ENCODE measurements at places on chromosomes 7 and 10. TPM values are rescaled to one million over a fixed set of nuclear protein-coding genes. Genes with fewer than 3 reads are reported as not detected.

The MCM10 gene
- 35.1 TPM for total RNA-seq

The CCL24 gene
- total RNA-seq: not detected

The CTAGE4 gene
- total RNA-seq: 1.4 TPM

The SVIL gene
- 27.1 TPM for total RNA-seq

- DNase-seq: no peak
Measured at GRCh38 chr7:121591926-121592325, 195.8 kb upstream of the FAM3C start.

DNA sequence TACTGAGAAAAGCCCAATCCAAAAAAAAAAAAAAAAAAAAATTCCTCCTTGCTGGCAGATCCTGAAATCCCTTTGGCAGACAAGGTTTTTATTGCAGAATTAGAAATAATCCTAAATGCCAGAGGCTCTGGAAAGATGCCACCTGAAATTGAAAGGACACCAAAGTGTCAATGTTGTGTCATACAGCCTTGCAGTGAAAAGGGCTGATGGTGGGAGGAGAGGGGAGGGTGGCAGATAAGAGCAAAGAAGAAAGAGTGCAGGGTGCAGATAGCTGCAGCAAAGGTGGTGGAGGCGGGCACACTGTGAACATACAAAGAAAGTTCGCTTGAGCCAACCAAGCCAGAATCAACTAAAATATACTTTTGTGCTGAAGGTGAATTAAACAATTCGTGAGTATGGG, 8.2 kb upstream of the OPTN start:
- no peak for DNase-seq

DNA sequence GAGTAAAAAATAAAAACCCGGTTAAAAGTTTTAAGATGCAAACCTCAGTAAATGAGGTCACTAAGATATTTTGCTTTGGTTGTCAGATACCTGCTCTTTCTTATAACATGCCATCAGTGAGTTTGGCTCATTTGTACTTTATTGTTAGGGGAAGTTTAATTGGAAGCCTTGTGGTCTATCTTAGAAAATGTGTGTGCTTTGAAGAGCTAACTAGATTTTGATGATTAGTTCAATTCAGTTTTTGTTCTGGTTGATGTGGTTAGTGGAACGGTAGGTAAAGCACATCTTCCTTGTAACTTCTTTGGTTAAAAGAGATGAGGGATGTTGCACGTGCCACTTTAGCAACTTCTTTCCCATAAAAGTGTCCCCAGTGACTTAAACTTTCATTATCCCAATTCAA, 353.4 kb upstream of the GALNT17 start:
- DNase-seq: no peak

DNA sequence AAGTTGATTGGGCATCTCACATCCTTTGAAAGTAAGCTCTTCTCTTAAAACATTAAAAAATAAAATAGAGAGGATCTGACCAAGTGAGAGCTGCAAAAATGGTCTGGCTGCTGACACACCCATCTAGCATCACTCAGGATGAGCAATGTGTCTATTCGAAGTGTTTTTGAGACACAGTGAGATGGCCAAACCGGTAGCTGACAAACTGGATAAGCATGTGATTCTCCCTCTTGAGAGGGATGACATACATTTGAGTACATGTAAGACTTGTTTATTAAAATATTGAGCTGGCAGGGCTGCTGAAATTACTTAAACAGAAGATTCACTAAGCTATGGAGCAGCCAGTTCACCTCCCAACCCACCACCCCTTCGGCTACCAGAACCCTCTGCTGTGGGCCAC, 333.9 kb downstream of the ADRA2A start:
- DNase-seq: peak; percentile 59

GRCh38 chr7:104358446-104359132, 30.2 kb downstream of the LHFPL3 start:
- no peak for DNase-seq

- DNase-seq: no peak
Measured at GRCh38 chr7:7309203-7309602, 126.9 kb downstream of the C1GALT1 start.

DNA sequence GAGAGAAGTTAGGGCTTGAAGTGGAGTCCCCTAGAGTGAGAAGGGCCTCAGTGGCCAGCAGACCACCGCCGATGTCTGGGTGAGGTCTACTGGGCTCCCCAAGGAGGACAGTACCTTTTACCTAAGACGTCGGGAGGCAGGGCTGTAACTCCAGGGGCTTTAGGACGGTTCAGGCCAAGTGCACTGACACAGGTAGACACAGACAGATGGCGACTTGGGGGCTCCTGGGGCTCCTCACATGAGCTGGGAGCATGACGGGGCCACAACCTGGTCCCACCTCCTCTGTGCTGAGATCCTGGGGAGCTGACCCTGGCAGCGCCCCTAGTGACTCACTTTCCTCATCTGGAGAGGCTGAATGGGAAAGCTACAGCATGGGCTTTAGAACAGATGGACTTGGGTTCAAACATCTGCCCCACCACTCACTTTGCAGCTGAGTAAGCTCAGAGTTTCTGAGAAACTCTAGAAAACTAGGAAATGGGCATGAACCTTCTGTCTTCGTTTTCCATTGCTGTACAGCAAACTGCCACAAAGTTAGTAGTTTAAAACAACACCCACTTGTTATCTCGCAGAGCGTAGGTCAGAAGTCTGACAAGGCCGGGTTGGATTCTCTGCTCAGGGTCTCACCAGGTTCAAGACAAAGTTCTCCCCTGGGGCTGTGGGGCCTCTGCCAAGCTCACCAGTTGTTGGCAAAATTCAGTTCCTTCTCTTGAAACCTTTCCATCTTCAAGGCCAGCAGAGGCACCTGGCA, 4.7 kb upstream of the COMTD1 start:
- no peak for DNase-seq

GRCh38 chr7:109402107-109402506, 832.4 kb downstream of the DNAJB9 start:
- DNase-seq: no peak
